ENCODE measurements at places on chromosomes 5 and 9.

DNA sequence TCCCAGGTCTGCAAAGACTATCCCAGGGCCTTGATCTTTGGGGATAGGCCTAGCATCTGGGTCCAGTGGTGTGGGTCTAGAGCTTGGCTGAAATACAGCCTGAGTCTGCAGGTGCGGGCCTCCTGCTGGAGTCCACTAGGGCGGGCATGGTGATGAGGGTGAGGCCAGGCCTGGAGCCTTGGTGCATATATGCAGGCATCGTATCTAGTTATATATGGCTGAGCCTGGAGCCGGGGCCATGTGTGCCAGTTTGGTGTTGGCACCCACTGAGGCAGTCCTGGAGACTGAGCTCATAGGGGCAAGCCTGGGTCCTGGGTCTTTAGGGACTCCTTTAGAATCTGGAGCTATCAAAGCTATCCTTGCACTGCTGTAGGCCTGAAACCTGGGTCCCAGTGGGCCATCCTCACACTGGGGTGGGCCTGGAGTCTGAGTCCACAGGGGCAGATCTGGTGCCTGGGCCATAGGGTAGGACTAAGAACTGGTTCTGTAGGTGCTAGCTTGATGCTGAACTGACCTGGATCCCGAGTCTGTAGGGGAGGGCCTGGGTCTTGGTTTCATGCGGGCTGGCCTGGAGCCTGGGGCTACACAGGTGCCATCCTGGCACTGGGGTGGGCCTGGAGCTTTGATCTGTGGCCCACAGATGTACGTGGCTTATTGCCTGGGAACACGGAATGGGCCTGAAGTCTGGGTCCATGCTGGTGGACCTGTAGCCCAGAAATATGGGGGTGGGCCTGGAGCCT, 346.5 kb upstream of the MEF2C start:
- no peak for DNase-seq

GRCh38 chr9:95031711-95032461, 285.6 kb downstream of the FANCC start:
- no peak for DNase-seq

DNA sequence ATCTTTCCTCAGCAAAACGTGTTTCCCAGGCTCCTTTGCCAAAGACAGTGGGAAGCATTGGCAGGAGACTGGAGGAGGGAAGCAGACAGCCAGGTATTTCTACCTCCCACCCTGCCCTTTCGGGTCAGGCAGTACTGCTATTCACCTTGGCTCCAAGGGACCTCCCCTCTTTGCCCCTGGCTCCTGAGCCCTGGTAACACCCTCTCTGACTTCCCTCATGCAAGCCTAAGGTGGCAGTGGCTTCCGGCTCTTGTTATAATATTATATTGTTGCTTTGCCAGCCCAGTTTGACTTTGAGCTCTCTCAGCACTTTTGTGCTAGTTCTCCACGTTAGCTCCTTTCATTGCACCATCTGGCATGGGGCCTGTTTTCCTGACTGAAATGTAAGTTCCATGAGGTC, 81.6 kb upstream of the IFNK start:
- no peak for DNase-seq

GRCh38 chr5:95720094-95720786, 10.9 kb upstream of the RHOBTB3 start:
- no peak for DNase-seq

DNA sequence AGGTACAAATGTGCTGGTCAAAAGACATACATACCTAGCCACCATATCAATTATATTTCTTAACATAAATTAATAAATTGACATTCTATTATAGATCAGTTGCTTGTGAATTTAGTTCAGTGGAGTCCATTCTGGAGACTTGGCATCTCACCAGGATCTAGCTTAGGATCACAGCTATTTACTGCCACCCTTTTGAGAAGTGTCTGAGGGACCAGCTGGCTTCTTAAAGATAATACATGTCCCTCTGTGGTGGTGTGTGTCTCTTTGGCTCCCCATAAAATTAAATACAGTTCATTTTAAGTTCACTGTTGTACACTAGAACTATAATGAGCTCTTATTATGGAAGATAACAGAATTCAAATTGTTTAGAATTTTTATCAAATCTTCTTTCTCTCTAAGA, 290.7 kb downstream of the PRELID2 start:
- DNase-seq, result no peak

DNA sequence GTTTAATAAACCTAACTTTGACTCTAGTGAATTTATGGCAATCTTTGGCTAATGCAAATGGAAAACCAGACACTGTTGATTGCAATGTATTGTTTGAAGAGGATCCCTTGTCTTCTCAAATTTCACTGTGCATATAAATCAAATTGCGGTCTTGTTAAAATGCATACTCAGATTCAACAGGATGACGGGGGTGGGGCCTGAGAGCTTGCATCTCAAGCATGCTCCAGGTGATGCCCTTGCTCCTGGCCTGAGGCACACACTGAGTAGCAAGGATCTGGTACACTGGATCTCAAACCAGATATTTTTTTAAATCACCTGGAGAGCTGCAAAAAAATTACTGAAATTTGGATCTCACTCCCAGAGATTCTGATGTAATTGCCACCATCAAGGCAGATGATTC, 463.7 kb downstream of the DNAH5 start:
- no peak for DNase-seq

All from HS-27A (cell line).